ENCODE measurements at places on chromosomes 16 and 17.

DNA sequence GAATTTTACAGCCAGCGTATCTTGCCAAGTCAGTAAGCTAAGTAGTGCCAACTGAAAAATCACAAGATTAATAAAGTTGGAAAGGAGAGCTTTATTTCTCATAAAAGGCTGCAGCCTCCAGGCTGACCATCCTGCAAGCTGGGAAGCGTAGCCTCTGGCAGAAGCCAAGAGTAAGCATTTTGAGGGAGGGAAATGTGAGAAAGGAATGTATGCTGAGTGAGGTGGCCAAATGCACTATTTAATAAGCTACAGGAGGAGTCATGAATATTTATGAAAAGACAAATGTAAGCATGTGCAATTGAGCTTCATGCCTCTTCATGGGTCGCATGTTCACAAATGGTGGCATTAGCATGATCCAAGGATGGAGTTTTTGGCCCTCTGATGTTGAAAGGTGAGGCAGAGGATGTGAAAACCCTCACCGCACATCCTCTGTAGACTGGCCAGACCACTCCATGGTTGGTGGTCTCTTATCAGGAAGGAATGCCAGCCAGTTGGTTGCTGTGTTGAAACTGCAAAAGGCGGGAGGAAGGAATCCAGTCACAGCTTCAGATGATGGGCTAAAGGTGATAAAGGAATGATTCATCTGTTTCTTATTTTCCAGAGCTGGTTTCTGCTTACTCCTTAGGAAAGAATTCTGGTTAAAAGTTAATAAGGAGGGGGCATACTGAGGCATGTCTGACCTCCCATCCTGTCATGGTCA is 9.2 kb downstream of the KRT33B start:
- H3K27me3 ChIP-seq = no peaks in the 10 kb centered on the region
- H3K36me3 ChIP-seq = no peaks in the 10 kb centered on the region
- H3K4me1 ChIP-seq = no peaks in the 10 kb centered on the region
- no peak overlapping the region for H3K4me3 ChIP-seq

DNA sequence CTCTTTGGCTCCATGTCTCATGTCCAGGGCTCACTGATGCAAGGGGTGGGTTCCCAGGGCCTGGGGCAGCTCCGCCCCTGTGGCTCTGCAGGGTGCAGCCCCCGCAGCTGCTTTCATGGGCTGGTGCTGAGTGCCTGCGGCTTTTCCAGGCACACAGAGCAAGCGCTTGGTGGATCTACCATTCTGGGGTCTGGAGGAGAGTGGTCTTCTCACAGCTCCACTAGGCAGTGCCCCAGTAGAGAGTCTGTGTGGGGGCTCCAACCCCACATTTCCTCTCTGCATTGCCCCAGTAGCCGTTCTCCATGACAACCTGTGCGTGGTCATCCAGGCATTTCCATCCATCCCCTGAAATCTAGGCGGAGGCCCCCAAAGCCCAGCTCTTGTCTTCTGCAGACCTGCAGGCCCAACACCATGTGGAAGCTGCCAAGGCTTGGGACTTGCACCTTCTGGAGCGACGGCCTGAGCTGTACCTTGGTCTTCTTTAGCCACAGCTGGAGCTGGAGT is 5.2 kb downstream of the IL32 start:
- peaks cover 21% of the 10 kb centered on the region for H3K36me3 ChIP-seq
- H3K4me3 ChIP-seq = no peak overlapping the region
- H3K27ac ChIP-seq = no peak overlapping the region
- no peak for DNase-seq
- H3K27me3 ChIP-seq = no peaks in the 10 kb centered on the region

DNA sequence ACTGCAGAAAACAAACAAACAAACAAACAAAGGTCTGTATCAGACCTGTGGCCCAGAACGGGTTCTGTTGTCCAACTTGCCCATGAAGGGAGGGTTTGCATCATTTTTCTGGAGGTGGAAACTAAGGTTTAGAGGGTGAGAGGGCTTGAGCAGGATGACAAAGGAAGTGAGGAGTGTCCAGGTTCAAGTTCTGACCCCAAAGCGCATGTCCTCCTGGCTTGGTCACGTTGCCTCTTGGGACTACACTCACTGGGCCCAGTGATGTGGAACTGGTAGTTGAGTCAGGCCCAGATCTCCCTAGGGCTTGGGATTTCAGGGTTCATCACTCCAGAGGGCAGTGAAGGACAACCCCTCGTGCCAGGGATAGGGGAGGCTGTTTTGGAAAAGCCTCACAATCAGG is 1.8 kb downstream of the SREBF1 start:
- DNase-seq = no peak
- H3K36me3 ChIP-seq = no peaks in the 10 kb centered on the region
- H3K27ac ChIP-seq = peak overlapping the region; percentile 99
- no peaks in the 10 kb centered on the region for H3K27me3 ChIP-seq
- no peak overlapping the region for H3K4me3 ChIP-seq
- H3K4me1 ChIP-seq = peaks cover 89% of the 10 kb centered on the region

DNA sequence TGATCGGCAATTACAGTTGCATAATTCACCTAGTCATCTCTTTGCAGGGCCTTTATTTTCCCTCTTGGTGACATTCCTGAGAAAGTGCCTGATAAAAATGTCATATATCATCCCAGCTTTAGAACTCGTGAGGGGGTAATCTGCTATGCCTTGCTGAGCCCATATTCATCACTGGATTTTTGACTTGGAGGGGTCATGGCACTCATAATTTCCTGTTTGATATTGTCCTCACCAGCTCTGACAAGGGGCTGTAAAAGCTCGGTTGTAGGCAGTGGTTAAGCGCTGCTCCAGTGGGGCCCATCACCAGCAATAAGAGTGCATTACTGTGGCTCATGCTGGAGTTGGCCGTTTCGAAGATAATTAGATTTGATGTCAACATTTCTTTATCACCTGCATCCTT is 227.3 kb downstream of the IRX3 start:
- H3K27ac ChIP-seq = no peak overlapping the region
- no peaks in the 10 kb centered on the region for H3K4me1 ChIP-seq
- no peaks in the 10 kb centered on the region for H3K27me3 ChIP-seq
- no peak for DNase-seq
- no peaks in the 10 kb centered on the region for H3K36me3 ChIP-seq
- H3K4me3 ChIP-seq = no peak overlapping the region

GRCh38 chr17:50779747-50780353 is 12.5 kb upstream of the ANKRD40CL start:
- no peak overlapping the region for H3K27ac ChIP-seq
- H3K4me3 ChIP-seq = no peak overlapping the region
- no peaks in the 10 kb centered on the region for H3K27me3 ChIP-seq
- no peaks in the 10 kb centered on the region for H3K36me3 ChIP-seq
- DNase-seq = no peak

DNA sequence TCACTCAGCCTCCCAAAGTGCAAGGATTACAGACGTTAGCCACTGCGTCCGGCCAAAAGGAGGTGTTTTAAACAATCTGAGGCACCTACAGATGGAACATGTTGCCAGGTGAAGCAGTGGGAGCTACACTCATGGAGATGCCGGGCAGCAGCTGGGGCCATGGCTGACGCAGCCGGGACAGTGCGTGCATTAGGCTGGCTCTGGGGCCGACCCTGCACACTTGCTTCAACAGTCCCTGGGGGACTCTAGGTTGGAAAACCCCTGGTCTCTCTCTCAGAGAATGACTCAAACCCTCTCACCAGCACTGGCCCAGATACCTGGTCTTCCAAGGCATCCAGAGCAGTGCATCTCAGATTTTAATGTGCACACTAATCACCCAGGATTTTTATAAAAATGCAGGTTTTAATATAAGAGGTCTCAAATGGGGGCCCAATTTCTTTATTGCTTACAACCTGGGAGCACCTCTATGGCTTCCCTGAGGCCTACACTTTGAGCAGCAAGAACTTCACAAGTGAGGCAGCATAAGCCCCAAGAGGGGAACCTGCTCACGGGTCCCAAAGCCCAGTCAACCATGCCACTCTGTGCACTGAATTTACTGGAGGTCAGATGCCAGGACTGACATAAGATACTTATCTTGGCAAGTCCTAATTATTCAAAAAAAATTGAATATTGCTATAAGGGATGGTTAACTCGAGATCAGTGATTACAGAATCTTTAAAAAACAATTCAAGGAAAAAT is 70.8 kb upstream of the TRAP1 start:
- peaks cover 22% of the 10 kb centered on the region for H3K4me1 ChIP-seq
- no peak for DNase-seq
- no peak overlapping the region for H3K4me3 ChIP-seq
- no peak overlapping the region for H3K27ac ChIP-seq
- H3K27me3 ChIP-seq = no peaks in the 10 kb centered on the region
- H3K36me3 ChIP-seq = peaks cover 6% of the 10 kb centered on the region

DNA sequence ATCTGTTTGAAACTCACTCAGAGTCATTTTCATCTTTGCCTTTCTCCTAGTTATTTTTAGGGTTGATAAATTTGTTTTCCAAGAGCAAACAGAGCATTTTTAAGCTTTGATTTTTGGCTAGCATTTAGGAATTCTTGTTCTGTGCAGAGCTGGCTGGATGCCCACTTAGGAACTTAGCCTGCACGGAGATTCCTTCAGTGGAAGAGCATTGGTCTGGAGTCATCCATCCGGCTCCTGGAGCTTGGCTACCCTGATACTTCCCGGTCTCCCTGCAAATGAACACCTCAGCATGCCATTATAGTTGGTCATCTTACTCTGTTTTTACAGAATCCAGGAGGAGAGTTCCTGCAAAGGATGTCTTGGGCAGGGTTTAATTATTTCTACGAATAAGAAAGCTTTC is 57.1 kb downstream of the SPECC1 start:
- DNase-seq = no peak
- H3K27me3 ChIP-seq = no peaks in the 10 kb centered on the region
- H3K4me1 ChIP-seq = peaks cover 44% of the 10 kb centered on the region
- no peaks in the 10 kb centered on the region for H3K36me3 ChIP-seq
- no peak overlapping the region for H3K4me3 ChIP-seq
- H3K27ac ChIP-seq = peak overlapping the region; percentile 72

GRCh38 chr17:10048629-10049350 is 143.7 kb upstream of the RCVRN start:
- no peak for DNase-seq
- H3K4me1 ChIP-seq = peaks cover 43% of the 10 kb centered on the region
- H3K27ac ChIP-seq = peak overlapping the region; percentile 23
- no peaks in the 10 kb centered on the region for H3K36me3 ChIP-seq
- no peaks in the 10 kb centered on the region for H3K27me3 ChIP-seq

DNA sequence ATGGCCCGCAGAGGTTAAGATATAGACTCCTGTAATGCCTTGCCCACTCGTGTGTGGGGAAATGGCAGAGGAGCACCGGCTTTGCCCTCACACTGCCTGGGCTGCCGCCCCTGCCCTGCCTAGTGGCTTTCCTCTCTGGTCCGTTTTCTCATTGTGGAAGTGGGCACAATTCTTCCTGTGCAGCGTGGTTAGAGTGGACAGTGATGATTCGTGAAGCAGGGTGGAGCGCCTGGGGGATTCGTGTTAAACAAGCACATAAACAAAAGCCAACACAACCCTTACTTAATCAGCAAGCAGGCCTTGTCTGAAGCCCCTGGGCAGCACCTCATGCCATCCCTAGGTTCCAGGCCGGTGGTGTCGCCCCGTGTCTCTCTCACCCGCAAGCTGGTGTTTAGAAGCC is 269.7 kb downstream of the SEC14L1 start:
- no peaks in the 10 kb centered on the region for H3K36me3 ChIP-seq
- H3K27me3 ChIP-seq = no peaks in the 10 kb centered on the region
- no peak for DNase-seq
- peaks cover 88% of the 10 kb centered on the region for H3K4me1 ChIP-seq

DNA sequence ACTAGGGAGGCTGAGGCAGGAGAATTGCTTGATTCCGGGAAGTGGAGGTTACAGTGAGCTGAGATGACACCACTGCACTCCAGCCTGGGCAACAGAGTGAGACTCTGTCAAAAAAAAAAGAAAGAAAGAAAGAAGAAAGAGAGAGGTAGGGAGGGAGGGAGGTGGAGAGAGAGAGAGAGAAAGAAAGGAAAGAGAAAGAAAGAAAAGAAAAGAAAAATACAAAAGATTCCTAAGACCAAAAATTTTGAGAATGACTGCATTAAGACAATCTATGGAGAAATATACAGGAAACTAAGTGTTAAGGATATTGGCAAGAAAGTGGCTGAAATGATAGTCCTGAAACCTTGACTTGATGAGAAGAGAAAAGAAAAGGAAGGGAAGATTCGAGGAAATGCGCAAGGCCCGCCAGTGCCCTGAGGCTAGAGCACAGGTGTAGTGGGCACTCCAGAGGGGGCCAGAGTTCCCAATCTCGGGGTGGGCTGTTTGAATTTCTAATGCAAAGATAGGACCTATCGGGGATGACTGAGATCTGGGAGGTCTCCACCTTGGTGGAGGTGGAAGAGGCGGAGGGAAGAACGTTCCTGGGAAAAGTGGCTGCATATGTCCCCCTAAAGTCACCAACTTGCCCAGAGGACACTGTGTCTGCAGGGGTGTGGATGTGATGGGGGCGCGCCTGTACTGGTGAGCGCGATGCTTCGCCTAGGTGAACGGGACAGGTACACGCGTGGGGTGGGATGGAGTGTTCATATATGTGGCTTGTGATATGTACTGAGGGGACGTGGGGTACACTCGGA is 654 bp upstream of the SCNN1B start:
- peaks cover 13% of the 10 kb centered on the region for H3K4me1 ChIP-seq
- H3K27ac ChIP-seq = no peak overlapping the region
- H3K36me3 ChIP-seq = no peaks in the 10 kb centered on the region
- peak overlapping the region; percentile 49 for H3K4me3 ChIP-seq

- H3K36me3 ChIP-seq = no peaks in the 10 kb centered on the region
- H3K27me3 ChIP-seq = no peaks in the 10 kb centered on the region
- peak; percentile 74 for DNase-seq
- H3K27ac ChIP-seq = no peak overlapping the region
- H3K4me3 ChIP-seq = no peak overlapping the region
Observed at GRCh38 chr16:73743665-73744496, 552.7 kb upstream of the PSMD7 start.

DNA sequence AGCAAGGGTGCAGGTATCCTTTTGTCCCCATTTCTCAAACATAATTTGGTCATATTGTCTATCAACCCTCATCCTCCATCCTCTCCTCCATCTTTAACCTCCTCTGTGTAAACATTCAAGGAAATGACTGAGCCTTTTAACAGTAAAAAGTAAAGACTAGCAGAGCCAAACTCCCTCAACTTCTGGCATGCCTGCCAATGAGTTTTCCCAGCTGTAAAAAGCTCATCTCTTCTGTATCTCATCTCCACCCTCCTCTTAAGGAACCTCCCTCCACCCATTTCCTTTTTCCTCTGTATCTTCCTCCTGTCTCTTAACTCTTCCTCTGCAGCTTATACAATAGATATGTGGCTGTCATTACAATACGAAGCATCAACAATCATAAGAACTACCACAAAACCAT is 76.9 kb upstream of the PSMD7 start:
- H3K4me3 ChIP-seq = no peak overlapping the region
- H3K27ac ChIP-seq = no peak overlapping the region
- no peaks in the 10 kb centered on the region for H3K27me3 ChIP-seq
- no peaks in the 10 kb centered on the region for H3K36me3 ChIP-seq
- no peaks in the 10 kb centered on the region for H3K4me1 ChIP-seq

- no peak overlapping the region for H3K27ac ChIP-seq
- H3K36me3 ChIP-seq = no peaks in the 10 kb centered on the region
- no peaks in the 10 kb centered on the region for H3K27me3 ChIP-seq
- peaks cover 16% of the 10 kb centered on the region for H3K4me1 ChIP-seq
- no peak overlapping the region for H3K4me3 ChIP-seq
- DNase-seq = no peak
Observed at GRCh38 chr17:298791-299450, 53.7 kb downstream of the RPH3AL start.
